ENCODE measurements at places on chromosomes 12 and 14.

DNA sequence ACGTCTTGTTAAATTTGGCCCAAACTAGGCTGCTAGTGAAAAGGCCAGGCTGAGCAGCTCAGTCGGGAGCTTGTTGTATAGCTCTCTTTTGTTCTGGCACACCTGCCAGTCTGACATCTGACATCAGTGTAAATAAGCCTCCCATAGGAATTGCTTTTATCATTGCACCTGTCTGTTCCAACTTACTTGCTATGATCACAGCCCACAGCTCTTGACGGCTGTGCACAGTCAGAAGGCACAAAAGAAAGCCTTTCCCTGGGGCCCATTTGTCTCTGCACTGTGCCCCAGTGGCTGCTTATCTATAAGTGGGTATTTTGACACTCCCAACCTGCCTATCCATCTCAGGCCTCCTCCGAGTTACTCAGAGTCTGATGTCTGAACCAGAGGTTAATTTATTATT lies 324.5 kb downstream of the NUAK1 start:
- DNase-seq = no peak

DNA sequence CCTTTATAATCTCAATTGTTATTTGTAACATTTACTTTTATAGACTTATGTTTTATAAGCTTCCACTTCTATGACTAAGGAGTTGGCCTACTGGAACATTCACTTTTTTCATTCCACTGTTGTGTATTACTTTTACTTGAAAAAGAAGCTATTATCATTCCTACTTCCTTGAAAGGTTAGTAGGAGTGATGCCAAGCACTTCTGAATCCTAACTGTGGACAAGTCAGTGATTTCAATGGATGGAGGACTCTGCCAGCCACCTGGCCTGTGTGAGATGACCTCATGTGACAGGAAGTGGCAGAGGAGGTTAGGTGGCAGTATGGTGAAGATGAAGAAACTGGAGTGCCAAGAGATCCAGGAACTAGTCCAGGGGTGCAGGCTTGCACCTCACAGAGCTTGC lies 46.0 kb downstream of the TECPR2 start:
- no peak for DNase-seq

DNA sequence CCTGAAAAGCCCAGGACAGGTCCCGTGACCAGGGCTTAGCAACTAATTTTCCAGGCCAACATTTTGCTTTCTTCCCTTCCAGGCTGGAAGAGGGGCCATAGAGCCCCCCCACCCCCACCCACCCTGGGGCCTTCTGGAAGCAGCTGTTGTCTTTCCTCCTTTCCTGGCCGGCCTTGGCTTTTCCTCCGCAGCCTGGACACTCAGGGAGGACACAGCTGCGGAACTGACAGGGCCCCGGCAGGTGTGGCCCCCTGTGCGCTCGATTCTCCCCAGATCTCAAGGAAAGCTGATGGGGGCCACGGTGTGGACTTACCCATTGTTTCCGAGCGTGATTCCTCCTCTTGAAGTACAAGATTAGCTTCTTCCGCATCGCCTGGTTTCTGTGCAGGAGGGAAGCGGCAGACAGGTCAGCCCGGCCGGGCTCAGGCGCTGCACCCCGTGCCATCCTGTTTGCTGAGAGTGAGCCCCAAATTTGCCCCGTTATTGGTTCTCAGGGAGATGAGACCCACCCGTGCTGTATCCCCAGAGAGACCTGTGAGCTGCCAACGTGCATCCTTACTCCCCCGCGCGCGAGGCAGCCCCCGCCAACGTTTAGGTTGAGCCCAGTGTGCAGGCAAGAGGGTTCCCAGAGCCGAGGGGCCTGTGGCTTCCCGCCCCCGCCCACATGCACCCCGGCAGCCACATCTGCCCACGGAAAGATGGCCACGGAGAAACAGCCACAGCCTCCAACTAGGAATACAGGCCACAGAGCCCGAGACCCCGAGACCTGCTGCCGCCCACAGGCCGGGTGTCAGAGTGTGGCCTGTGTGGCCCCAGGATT lies 129.6 kb downstream of the NCOR2 start:
- DNase-seq = no peak

DNA sequence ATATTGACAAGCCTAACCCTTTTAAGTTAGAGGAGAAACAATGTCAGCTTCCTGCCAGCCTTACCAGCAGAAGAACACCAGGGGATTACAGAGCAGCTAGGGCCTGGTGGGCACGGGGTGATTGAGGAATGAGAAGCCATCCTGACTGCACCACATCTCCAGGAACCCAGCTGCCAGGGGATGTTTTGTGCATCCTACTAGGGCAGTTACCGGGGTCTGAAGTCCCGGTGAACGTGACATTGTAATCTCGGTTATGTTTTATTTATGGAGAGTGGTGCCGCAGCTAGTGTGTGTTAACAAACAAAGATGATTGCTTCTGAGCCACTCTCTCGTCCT lies 115.9 kb downstream of the BCL11B start:
- no peak for DNase-seq

DNA sequence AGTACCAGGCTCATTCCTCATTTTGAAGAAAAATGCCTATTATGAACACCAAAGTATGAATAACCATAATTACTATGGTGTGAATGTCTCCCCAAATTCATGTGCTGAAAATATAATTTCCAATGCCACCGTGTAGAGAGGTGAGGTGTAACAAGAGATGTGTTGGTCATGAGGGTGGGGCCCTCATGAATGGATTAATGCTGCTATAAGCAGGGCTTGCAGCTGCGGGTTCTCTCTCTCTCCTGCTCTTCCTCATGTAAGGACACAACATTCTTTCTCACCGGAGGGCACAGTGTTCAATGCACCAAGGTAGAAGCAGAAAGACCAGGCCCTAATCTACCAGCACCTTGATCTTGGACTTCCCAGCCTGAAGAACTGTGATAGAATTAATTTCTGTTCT lies 70.0 kb downstream of the TMTC1 start:
- no peak for DNase-seq

- DNase-seq = no peak
Measured at GRCh38 chr12:39331539-39332261, 111.2 kb downstream of the KIF21A start.

DNA sequence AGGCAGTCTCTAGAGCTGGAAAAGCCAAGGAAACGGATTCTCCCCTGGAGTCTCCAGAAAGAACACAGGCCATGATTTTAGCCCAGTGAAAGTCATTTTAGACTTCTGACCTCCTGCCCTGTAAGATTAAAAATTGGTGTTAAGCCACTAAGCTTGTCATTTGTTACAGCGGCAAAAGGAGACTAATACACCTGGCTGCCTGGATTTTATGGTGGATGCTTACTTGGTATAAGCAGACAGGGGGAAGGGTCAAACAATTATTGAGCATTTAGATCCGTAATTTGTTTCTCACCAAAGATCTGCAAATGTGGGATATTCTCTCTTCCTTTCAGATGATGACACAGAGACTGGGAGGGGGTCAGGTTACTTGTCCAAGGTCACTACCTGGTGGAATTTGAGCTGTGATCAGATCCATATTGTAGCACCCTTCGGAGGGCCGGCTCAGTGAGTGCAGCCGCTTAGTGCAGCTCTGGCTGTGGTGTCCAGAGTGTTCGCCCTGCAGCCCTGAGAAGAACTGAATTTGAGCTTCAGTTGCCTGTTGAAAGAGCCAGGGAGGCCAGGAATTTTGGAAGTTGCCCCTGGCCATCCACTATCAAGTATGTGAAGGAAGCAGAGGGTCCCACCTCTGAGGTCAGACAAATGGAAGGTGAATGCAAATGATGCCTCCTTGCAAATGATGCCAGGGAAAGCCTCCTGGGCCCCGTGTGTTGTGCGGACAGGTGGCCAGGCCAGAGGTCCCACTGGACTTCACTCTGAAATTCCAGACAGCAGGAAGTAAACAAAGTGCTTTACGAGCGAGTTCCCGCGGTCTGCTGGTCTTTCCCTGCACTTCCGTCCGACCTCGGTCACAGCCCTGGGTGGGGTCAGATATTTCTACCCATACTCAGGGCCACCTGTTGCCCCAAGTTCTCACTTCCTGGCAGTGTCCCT lies 15.1 kb downstream of the GLRX5 start:
- DNase-seq = no peak

DNA sequence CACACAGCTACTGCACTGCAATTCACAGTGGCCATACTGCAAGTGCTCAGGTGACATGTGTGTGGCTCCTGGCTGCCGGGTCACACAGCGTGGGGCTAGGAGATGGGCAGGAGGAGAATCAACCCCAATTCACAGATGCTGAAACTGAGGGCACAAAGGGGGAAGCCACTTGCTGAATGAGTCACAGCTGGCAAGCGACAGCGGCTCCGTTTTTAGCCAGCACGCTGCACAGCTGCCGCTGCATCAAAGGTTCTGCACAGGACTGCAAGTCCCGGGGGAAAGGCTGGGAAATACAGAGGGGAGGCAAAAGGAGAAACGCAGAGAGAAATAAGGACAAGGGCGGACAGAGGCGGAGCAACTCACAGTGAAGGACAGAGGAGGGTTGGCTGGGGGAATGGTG lies 57.9 kb downstream of the KDM2B start:
- no peak for DNase-seq

GRCh38 chr14:100611811-100612480 lies 24.7 kb upstream of the BEGAIN start:
- DNase-seq = no peak

- no peak for DNase-seq
Measured at GRCh38 chr12:107431942-107432341, 253.7 kb upstream of the PWP1 start.

DNA sequence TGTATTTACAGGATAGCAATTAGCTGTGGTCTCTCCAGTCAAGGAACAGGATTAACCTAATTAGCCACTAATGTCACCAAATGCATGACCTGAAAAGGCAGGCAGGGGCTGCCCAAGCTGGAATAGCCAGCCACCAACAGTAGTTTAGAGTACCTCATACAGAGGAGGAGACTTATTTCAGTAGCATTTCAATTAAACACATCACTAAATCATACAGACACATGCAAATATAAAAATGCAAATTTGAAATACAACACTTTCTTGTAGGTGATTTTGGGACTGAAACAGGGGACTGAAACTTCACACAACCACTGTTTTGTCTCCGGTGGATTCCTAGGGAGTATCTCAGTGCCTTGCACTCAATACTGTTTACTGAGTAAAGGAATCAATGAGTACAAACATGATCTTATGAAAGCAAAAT lies 636 bp upstream of the IFNG-AS1 start:
- no peak for DNase-seq

- no peak for DNase-seq
Measured at GRCh38 chr14:70909733-70910614, 2.7 kb downstream of the PCNX1 start.

DNA sequence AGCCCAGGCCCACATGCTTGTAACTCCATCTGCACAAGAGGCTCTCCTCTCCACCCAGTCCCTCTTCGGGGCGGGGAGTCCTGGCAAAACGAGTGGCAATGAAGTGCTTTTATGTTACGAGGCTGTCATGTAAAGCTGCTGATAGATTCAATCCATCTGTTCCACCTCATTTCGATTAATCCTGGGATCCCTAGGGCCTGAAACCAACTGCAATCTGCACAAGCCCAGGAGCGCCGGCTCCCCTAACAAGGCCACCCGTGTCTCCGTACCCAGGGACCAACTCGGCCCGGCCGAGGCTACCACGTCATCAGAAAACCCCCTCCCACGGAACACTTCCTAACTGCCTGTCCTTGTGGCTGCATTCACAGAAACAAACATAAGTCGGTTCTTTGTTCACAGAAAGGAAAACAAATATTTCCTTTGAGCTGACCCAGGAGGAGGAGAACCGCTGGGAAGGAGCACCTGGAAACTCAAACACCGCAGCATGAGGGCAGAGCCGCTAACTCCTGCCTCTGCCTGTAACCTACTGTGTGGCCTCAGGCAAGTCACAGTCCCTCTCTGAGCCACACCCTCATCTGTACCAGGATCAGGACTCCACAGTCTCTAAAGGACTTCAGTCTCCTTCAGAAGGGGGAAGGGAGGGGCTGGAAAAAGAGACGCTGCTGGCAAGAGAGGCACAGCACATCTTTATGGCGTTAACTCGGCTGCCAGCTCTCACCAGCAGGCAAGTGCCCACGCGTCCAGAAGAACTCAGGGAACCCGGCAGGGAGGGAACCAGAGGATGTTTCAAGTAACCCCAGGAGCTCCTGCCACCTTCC lies 47.8 kb downstream of the CCDC88C start:
- no peak for DNase-seq

DNA sequence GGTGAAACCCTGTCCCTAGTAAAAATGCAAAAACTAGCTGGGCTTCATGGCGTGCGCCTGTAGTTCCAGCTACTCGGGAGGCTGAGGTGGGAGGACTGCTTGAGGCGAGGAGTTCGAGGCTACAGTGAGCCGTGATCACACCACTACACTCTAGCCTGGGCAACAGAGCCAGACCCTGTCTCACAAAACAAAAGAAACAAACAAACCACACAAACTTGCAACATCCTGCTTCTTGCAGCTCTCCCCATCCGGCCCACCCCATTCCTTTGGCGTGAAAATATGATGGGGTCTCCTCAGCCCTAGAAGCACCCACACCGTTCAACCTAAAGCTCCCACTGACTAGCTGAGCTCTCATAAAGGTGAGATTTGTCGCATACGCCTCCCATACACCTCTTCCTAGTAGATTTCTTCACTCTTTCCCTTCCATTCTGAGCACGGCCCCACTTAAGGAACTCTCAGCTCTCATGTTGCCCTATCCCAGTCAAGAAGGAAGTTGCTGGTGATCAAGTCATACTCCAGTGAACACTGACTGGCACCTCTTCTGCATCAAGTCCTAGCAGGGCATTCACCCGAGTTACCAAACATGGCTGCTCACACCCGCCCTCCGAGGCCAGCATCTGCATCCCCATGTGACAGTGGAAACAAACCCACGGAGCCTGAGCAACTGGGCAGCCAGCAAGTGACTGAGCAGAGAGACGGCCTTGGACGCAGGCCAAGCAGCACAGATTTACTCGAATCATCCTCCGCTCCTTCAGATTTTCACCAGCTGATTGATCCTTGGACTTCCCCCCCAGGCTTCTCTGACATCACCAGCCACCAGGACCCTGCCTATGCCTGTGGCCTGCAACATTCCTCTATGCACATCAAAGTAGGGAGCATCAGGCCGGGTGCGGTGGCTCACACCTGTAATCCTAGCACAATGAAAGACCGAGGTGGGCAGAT lies 18.9 kb upstream of the CD27 start:
- DNase-seq = no peak

- DNase-seq = no peak
Measured at GRCh38 chr12:27870939-27871338, 90.9 kb upstream of the MANSC4 start.

GRCh38 chr12:62919838-62920237 lies 15.1 kb downstream of the PPM1H start:
- no peak for DNase-seq

DNA sequence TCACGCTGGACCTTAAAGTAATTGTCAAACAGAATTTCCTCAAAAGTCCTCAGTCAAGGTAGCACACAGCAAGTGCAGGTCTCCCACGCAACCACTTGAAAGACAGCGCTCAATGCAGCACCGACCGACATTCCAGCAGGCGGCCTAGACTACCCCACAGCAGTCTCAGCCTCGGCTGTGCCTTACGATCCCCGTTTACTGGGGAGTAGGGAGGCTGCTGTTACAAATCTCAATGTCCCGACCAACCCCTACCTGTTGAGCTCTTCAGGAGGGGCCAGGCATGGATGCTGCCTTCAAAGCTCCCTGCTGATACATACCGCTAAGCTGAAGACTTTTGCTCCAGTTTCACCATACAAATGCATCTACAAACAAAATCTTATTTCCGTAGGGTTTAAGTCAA lies 21.8 kb downstream of the VPS37B start:
- DNase-seq = peak; percentile 58

Data from H9 (cell line).